CD8-positive, alpha-beta T cell (primary cell): ENCODE measurements at places on chromosomes 12 and 14.

- DNase-seq = no peak
These were observed 844 bp upstream of the IPO4 start for GRCh38 chr14:24189460-24189859.

GRCh38 chr12:46494424-46494823 is 121.9 kb upstream of the SLC38A2 start:
- no peak for DNase-seq

- DNase-seq = no peak
These were observed 43.1 kb downstream of the HMGA2 start for GRCh38 chr12:65867394-65867793.

GRCh38 chr14:59360923-59361794 is 104.0 kb downstream of the GPR135 start:
- no peak for DNase-seq
